ENCODE measurements at places on chromosomes 6 and 20. TPM values are rescaled to one million over a fixed set of nuclear protein-coding genes. Genes with fewer than 3 reads are reported as not detected.

Gene HLA-DPA1
- 62.0 TPM for total RNA-seq

Gene RPP21
- 38.5 TPM for total RNA-seq

DNA sequence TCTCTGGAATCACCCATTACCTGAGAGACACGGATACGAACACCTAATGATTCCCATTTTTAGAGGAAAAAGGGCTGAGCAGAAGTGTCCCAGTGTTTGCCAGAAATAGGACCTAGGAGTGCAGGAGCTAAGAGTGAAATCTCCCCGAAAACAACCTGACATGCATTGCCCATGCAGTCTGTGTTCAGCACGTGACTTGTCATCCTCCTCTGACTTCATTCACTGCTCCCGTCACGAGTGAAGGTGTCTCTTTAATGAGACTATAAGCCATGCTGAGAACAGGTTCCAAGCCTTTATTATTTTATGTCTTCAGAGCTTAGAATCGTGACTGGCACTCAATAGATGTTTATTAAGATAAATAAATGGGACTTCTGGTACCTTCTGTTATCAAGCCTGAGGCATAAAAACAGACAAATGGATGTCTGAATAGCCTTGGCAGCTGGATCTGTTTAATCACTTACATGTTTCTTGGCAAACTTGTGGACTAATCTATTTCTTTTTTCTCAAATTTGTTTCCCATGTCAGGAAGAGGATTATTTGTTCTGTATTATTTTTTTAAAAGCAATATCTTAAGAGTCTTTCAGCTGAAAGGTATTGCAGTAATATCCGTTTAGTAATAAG is 3.7 kb upstream of the MLIP start:
- H3K27ac ChIP-seq: no peak overlapping the region
- H3K36me3 ChIP-seq: no peaks in the 10 kb centered on the region
- no peak overlapping the region for H3K4me3 ChIP-seq
- peaks cover 6% of the 10 kb centered on the region for H3K27me3 ChIP-seq

GRCh38 chr20:47370850-47371782 is 14.6 kb upstream of the ZMYND8 start:
- no peaks in the 10 kb centered on the region for H3K36me3 ChIP-seq
- H3K4me1 ChIP-seq: no peaks in the 10 kb centered on the region
- no peak overlapping the region for H3K4me3 ChIP-seq
- no peak overlapping the region for H3K27ac ChIP-seq
- DNase-seq: no peak

DNA sequence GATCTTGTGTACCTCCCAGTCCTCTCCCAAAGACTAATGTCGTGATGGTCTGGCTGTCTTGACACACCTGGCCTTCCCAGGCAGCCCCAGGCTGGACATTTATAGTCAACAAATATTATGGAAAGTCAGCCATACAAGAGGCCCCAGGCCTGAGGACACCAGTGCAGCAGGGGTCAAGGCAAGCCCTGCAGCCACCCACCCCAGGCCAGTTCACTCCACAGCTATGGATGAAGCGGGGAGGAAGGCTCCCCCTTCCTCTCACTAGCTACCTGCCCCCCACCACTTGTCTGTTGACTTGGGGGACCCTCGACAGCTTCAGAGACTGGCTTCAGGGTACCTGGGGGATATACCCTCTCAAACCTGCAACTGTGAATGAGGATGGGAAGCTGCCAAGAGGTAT is 132.1 kb downstream of the MRPL14 start:
- H3K27ac ChIP-seq: no peak overlapping the region
- H3K4me1 ChIP-seq: peaks cover 2% of the 10 kb centered on the region
- peaks cover 26% of the 10 kb centered on the region for H3K27me3 ChIP-seq
- no peak overlapping the region for H3K4me3 ChIP-seq
- no peak for DNase-seq

DNA sequence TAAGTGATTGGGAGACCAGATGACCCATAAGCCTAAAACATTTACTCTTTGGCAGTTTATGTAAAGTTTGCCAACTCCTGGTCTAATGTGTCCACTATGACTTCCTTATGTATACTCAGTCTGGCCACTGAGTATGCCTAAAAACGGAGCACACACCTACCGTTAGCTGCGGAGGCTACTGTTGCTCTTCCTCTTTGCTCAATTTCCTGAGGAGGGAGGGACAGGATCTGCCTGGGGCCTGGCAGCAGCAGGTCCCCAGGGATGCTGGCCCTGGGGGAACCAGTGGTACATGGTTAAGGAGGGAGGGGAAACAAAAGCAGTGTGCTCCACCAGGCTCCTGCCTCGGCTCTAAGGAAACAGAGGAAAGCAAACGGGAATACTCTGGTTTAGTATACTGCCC is 113.5 kb downstream of the CDYL start:
- H3K4me1 ChIP-seq: peaks cover 29% of the 10 kb centered on the region
- H3K27ac ChIP-seq: peak overlapping the region; percentile 16
- peaks cover 9% of the 10 kb centered on the region for H3K36me3 ChIP-seq
- no peak for DNase-seq
- H3K27me3 ChIP-seq: no peaks in the 10 kb centered on the region

DNA sequence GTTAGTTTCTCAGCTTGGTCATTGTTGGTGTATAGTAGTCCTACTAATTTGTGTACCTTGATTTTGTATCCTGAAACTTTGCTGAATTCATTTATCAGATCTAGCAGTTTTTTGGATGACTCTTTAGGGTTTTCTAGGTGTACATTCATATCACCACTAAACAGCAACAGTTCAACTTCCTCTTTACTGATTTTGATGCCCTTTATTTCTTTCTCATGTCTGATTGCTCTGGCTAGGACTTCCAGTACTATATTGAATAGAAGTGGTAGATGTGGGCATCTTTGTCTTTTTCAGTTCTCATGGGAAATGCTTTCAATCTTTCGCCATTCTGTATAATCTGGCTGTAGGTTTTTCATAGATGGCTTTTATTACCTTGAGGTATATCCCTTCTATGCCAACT is 61.3 kb upstream of the HEY2 start:
- no peak overlapping the region for H3K4me3 ChIP-seq
- peaks cover 10% of the 10 kb centered on the region for H3K27me3 ChIP-seq
- H3K4me1 ChIP-seq: no peaks in the 10 kb centered on the region
- H3K36me3 ChIP-seq: no peaks in the 10 kb centered on the region
- H3K27ac ChIP-seq: no peak overlapping the region

DNA sequence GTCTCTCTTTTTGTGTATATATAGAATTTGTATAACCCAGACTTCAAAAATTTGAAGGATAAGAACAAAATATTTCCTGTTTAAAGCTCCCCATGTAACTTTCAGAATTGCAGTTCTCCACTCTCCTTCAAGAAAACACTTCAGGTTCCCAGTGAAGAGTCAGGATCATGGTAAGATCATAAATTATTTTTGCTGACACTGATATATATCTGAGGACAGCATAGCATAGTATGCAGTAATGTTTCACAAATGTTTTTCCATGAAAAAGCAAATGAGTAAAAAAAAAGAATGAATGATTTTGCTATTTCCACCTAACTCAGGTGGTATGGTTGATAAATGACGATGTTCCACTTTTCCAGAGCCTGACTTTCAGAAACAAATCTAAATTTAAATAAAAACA is 545.6 kb upstream of the EPHA7 start:
- H3K36me3 ChIP-seq: no peaks in the 10 kb centered on the region
- H3K4me1 ChIP-seq: no peaks in the 10 kb centered on the region
- H3K4me3 ChIP-seq: no peak overlapping the region
- no peak for DNase-seq
